Stimulated activated CD4-positive, alpha-beta T cell treated with anti-CD3 and anti-CD28 coated beads, Interleukin-1b, Interleukin-23, amount 100 ng/mL, for 1 hour (primary cell): ENCODE measurements at places on chromosomes 5 and 9.

GRCh38 chr5:142715291-142715690 is 29.4 kb upstream of the FGF1 start:
- no peak for DNase-seq

DNA sequence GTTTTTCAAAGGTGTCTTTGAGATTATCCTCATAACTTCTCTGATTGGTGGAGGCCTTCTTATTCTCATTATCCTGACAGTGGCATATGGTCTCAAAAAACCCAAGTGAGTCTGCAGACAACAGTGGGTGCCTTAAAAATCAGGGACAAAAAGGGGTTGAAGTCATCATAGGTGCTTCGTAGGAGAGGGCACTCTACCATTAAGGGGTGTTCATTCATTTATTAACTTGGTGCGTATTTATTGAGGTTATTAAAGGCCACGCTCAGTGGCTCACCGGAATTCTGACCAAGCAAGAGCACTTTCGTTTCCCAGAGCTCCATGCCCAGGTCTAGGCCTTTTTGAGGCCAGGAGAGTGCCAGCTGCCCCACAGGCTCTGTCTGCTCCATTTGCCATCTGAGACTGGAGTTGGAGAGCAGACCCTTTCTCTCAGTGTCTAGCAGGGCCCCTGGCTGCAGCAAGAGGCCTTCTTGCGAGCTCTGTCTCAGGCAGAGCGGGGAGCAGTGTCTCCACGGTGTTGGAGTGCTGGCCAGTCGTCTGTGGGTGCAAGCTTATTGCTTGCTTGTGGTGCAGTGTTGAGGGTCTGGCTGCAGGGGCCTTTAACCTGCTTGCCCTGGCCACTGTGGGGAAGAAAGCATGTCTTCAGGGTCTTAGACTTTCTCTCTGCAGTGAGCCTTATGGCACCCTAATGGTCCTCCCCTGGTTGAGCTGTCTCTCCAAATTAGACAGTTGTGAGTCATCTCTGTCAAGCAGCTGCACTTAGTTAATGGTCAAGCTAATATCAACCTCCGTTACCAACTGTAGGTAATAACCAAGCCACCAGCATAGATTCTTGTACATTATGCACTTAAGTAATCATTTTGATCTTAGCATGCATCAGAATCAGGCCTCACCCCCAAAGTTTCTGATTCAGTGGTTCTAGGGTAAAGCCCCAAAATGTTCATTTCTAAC is 62.6 kb downstream of the IL31RA start:
- DNase-seq, result no peak

- DNase-seq, result no peak
These were observed 6.0 kb downstream of the PCDHGC5 start for GRCh38 chr5:141494761-141495452.

GRCh38 chr5:40801771-40802562 is 3.8 kb upstream of the PRKAA1 start:
- no peak for DNase-seq

- DNase-seq, result no peak
These were observed 201.7 kb upstream of the TARS1 start for GRCh38 chr5:33238826-33239695.

GRCh38 chr5:76046741-76047140 is 36.4 kb upstream of the SV2C start:
- no peak for DNase-seq

DNA sequence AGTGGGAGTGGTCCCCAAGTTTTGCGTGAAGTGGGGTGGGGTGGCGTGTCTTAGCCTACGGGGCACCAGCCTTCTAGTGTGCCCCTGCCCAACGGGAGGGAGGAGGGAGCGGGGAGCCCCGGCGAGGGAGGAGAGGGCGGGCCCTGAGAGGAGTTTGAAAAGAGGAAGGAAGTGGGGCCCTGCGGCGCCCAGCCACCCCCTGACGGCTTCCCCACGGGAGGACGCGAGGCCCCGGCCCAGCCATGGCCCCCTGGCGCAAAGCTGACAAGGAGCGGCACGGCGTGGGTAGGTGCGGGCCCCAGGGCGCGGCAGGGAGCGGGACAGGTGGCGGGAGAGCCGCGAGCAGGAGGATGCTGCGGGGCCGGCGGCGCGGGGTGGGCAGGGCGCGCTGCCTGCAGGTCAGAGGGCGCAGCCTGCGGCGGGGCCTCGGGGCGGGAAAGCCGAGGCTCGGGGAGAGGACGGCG is at the start of gene DOCK2:
Gene DOCK2, plus strand, starts transcription at position 191 of the 464 bp plus-strand sequence. Its CDS starts 52 bp downstream, at position 243.
- DNase-seq, result no peak
